COLO829 (cell line): ENCODE measurements at places on chromosomes 13 and 19.

DNA sequence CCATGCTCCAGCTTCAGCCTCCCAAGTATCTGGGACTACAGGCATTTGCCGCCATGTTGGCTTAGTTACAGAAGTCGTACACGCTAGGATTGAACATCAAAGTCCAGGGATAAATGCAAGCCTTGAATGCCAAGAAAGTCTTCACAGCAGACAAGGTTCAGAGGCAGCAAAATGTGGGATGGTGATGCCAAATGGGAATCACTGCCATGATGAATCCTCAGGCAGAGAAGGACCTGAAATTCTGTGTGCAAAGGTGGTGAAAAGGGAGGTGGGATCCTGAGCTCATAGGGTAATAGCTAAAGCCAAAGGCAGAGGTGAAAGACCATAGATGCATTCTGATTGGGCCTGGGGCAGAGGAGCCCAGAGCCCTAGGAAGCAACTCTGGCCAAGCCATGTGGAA lies 79.3 kb upstream of the STK24 start:
- no peak for DNase-seq

- no peak for DNase-seq
Observed at GRCh38 chr19:814152-815078, 7.3 kb downstream of the PLPPR3 start.

DNA sequence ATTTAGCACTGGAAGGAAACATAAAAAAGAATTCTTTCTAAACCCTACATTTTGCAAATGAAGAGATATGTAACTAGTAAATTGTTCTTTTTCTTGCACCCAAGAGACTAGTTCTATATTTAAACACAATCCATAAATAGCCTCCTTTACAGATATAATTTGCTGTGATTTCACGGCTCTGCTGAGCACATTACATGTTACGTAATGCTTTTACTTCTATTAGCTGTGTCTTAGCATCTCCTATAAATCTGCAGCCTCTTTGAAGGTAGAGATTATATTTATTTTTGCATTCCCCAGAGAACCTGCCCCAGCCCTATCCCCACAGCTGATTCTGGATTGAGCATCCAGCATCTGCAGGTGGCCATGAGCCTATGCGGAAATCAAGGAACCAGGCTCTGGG lies 32.2 kb downstream of the LACC1 start:
- DNase-seq: no peak

GRCh38 chr19:37905946-37906868 lies at the start of gene WDR87:
Gene WDR87 (minus strand): TSS chr19:37906594. CDS start chr19:37898239, 8,355 bp downstream.
- DNase-seq: no peak

DNA sequence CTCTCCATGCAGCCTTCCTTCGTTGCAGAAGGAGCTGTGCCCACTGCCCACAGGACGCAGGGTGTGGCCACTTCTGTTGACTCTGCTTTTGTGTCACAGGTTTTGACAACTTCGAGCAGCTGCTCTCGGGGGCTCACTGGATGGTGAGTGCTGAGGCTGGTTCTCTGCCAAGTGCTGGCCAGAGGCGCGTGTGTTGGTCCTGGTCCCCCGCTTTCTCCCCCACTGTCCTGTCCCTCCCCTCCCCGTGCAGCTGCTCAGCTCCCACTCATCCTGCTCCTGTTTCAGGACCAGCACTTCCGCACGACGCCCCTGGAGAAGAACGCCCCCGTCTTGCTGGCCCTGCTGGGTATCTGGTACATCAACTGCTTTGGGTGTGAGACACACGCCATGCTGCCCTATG lies 10.6 kb upstream of the PDCD2L start:
- DNase-seq: no peak

DNA sequence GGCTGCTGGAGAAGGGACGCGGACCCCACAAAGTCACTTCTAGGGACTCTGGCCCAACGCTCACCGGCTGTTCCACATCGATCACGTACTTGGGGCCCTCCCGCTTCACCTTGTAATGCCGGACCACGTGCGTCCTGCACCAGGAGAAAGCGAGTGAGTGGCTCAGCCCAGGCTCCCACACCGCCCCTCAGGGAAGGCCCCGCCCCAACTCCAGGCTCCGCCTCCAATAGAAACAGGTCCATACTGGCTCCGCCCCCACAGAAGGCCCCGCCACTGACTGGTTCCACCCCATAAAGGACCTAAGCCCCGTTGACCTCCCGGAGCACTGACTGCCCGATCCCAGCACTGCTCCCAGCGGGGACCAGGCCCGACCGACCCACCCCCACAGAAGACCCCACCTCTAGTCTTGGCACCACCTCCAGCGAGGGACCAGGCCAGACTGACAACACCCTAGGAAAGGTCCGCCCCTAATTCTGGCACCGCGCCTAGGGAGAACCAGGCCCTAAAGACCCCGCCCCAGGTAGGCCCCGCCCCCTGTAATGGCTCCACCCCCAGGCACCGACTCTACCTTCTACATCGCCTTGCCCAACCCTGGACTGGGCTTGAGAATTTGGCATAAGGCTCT lies 11.3 kb downstream of the STAP2 start:
- no peak for DNase-seq

DNA sequence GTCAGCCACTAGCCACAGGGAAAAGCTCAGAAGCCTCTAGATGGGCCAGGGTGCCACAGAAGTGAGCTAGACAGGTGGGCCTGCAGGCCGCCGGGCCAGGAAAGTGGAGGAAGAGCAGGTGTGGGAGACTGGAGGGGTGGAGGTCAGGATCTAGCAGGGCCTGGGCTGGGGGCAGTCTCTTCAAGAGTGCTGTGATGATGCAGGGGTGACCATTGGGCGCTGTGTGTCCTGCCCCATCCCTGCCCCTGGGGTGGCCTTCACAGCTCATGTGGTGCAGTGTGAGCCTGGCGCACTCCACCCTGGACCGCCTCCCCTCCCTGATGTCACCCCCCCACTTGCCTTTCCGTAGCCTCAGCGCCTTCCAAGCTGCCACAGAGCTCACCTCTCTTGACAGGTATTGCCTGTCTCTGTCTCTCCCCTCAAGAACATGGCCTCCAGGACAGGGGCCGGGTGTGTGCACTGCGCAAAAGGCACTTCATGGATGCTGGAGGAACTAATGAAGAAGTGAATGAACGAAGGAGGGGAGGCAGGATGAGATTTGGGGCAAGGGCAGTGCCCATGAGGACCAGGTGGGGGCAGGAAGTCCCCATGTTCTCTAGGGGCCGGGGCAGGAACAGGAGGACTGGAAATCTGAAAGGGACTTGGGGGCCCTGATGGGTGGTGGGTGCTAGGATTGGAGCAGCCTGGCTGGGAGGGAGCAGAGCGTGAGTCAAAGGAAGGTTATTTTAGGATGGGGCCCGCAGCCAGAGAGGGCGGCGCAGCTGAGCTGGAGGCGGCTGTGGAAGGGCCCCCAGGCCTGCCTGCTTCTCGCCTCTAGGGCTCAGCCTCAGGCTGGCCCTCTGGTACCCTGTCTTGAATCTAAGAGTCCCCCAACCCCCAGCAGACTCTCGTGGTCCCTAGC lies 6.6 kb downstream of the SSBP4 start:
- DNase-seq: no peak

GRCh38 chr13:98999639-98999952 lies 21.7 kb upstream of the DOCK9 start:
- no peak for DNase-seq
